LoVo (cell line): ENCODE measurements at places on chromosomes 13 and 19.

GRCh38 chr19:1985588-1986356, 29.7 kb downstream of the BTBD2 start:
- DNase-seq = no peak

DNA sequence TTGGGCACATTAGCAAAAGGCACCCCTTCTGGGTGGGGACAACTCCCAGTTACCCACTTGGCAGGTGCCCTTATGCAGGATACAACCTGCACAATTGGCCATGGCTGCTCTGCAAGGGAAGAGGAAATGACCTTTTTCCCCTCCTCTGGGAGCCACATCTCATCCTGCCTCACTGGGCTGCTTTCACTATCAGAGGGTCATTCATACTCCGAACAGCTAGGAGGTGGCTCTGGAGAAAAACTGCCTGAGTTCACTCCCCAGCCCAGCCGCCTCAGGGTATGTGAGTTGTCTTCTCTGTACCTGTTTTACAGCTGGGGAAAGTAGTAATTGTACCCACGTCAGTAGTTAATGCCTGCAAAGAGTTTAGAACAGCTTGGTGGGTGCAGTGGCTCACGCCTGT, 7.1 kb upstream of the ACTN4 start:
- no peak for DNase-seq

GRCh38 chr13:50979187-50979586, 69.6 kb downstream of the RNASEH2B start:
- no peak for DNase-seq

- no peak for DNase-seq
Measured at GRCh38 chr13:109355875-109356434, 430.4 kb downstream of the IRS2 start.

GRCh38 chr13:27662738-27663470, 41.2 kb downstream of the POLR1D start:
- DNase-seq = no peak

DNA sequence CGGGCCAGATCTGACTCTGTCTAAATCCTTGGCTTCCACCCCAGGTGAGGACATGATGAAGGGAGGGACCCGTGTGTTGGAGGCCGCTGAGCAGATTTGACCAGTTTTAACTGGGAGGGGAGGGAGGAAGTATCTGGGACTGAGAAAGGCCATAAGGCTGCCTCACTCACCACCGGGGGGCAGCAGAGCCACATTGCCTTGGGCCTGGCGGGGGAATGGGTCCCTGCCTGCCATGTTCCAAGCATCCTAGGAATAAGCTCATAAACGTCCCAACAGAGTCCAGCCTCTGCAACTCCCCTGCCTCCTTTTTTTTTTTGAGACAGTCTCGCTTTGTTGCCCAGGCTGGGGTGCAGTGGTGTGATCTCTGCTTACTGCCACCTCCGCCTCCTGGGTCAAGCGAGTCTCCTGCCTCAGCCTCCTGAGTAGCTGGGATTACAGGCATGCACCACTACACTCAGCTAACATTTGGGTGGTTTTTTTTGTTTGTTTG, 15.5 kb downstream of the MAST3 start:
- peak; percentile 62 for DNase-seq

DNA sequence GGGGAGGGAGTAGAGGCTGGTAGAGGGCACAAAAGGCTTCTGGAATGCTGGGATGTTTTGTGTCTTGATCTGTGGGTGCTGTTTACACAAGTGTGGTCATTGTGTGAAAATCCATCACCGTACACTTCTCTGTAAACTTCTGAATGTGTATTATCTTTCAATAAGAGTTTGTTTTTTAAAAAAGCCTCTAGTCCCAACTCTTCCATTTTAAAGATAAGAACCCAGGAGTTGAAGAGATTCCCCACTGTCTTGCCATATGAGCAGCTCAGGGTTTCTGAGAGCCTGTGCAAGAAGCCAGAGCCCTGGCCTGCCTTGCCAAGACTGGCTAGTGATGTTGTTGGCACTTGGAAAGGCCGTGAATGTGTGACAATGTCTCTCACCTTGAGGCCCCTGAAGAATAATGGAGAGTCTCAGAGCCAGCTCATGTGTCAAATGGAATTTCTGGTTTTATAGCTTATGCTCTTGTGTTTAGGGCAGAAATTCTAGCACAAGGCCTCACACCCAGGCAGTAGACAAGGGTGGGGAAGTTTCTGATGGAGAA, 57.5 kb upstream of the NPAS1 start:
- no peak for DNase-seq

DNA sequence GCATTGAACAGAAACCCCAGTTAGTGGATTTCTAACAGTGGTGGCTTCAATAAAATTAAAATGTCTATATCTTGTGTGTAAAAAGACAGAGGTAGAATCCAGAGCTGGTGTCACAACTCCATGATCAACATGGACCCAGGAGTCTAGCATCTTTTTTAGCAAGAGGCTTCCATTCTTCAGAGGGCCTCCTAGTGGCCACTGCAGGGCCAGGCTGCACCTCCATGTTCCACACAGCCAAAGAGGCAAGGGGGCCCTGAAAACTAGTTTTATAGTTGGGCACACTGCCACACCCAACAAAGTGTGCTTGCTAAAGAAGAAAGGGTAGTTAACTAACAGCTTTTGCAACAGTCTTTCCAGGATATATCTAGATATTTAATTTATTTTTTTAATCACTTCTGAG, 12.9 kb downstream of the N4BP2L1 start:
- no peak for DNase-seq

GRCh38 chr19:31127134-31127967, 221.9 kb downstream of the TSHZ3 start:
- DNase-seq = no peak

- DNase-seq = no peak
Measured at GRCh38 chr13:85816413-85816812, 17.2 kb upstream of the SLITRK6 start.

GRCh38 chr13:47594833-47595232, 406.2 kb downstream of the SUCLA2 start:
- no peak for DNase-seq

GRCh38 chr19:38831142-38831605, 420 bp downstream of the ECH1 start:
- DNase-seq = peak; percentile 49

DNA sequence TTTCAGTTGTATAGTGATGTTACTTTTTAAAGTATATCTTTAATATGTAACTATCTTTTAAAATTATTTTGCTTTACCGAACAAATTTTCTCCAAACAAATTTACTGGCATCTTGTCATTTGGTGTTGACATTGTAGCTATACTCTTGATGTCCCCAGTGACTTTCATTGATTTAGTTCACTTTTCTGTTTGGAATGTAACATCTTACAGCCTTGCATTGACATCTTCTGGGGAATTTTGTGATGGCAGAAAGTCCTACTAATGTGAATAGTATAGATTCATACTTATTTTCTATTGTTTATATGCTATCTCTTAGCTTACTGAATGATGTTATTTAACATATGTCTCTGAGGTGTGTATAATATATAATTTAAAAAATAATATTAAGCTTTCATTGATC, 800.9 kb upstream of the ATXN8OS start:
- no peak for DNase-seq

- DNase-seq = no peak
Measured at GRCh38 chr13:94495806-94496205, 16.3 kb upstream of the DCT start.

- no peak for DNase-seq
Measured at GRCh38 chr13:112431734-112432133, 55.6 kb downstream of the SPACA7 start.

DNA sequence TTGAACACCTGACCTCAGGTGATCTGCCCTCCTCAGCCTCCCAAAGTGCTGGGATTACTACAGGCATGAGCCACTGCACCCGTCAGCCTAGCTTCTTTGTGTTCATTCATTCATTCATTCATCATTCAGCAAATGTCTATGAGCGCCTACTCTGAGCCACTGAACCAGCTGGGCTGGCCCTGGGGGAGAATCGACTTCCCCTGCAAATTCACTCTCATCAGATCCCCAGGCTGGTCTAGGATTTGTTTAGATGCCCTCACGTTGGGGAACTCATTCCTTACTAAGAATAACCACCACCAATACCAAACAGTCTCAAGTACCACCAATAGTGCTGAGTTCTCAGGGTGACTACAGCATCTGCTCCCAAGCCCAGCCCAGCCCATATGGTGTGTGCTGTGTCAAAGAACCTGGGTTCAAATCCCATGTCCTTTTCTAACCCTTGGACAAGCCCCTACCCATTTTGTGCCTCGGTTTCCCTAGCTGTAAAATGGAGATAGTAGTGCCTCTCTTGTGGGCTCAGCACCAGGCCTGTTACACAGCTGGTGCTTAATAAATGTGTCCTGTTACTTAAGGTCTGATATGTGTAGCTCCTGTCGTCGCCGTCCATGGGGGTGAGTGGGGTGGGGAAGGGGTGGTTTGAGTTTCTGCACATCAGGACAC, 16.8 kb downstream of the NRTN start:
- no peak for DNase-seq

- DNase-seq = peak; percentile 80
Measured at GRCh38 chr19:34501339-34502320, 20.1 kb downstream of the WTIP start.

- no peak for DNase-seq
Measured at GRCh38 chr19:44848036-44848811, 2.1 kb downstream of the NECTIN2 start.

DNA sequence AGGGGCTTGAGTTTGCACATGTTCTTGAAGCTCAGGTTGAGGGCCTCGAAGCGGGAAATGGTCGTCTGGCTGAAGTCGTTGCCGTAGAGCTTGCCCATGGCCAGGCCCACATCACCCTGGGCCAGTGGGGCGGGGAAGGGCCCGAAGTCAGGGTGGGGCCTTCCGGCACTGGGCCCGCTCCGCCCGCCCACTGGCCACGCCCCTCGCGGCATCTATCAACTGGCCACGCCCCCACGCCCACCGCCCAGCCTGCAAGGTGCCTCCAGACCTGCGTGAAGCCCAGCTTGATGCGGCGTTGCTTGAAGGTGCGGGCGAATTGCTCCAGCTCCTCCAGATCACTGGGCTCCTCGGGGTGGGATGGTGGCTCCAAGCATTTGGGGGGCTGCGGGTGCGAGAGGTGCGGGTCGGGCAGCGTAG, 19.9 kb downstream of the ZNF574 start:
- DNase-seq = no peak

- no peak for DNase-seq
Measured at GRCh38 chr19:58355908-58356765, 2.8 kb upstream of the A1BG start.

- DNase-seq = no peak
Measured at GRCh38 chr19:18422530-18423191, 3.5 kb downstream of the SSBP4 start.

GRCh38 chr13:38759390-38759789, 72.5 kb downstream of the FREM2 start:
- DNase-seq = no peak

DNA sequence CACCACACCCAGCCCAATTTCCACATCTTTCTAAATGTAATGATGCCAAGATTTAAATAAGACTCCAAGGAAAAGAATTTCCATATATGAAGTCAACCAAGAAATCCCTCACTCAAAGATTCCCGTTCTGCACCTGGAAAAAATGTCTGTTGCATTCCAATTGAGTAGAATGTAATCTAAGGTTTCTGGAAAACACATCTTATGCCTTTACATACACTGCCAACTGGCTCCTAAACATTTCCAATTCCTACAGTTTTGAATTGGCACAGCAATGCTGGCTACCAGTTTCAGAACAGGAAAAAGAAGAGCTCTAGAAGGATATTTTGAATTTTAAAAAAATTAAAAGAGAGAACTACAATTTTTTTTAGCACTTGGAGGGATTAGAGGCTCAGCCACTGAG, 43.0 kb downstream of the COL4A2 start:
- no peak for DNase-seq

DNA sequence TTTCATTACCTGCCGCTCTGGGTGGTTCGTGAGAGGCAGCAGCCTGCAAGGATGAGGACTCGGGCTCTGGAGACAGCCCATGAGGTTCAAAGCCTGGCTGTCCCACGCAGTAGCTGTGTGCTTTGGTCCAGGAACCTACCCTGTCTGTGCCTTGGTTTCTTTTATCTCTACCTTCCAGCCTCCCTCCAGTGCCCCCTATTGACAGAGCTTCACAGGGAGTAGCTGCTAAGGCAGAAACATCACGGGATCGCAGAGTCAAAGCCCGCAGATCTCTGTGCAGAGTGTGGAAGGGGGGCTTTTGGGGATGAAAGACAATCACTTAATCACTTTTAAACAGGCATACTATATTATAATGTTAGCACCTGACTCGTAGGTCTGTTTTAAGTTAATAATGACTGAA, 16.2 kb downstream of the ZNF71 start:
- DNase-seq = no peak
